Dermis blood vessel endothelial cell (primary cell): ENCODE measurements at places on chromosomes 6 and 20. TPM values are rescaled to one million over a fixed set of nuclear protein-coding genes. Genes with fewer than 3 reads are reported as not detected.

GRCh38 chr6:44224029-44224964 is 902 bp downstream of the SLC29A1 start:
- peak; percentile 56 for DNase-seq

GRCh38 chr6:158647501-158647900 is 2.4 kb upstream of the SYTL3 start:
- DNase-seq, result no peak

- no peak for DNase-seq
These were observed 95.5 kb downstream of the THBS2 start for GRCh38 chr6:169158174-169158573.

DNA sequence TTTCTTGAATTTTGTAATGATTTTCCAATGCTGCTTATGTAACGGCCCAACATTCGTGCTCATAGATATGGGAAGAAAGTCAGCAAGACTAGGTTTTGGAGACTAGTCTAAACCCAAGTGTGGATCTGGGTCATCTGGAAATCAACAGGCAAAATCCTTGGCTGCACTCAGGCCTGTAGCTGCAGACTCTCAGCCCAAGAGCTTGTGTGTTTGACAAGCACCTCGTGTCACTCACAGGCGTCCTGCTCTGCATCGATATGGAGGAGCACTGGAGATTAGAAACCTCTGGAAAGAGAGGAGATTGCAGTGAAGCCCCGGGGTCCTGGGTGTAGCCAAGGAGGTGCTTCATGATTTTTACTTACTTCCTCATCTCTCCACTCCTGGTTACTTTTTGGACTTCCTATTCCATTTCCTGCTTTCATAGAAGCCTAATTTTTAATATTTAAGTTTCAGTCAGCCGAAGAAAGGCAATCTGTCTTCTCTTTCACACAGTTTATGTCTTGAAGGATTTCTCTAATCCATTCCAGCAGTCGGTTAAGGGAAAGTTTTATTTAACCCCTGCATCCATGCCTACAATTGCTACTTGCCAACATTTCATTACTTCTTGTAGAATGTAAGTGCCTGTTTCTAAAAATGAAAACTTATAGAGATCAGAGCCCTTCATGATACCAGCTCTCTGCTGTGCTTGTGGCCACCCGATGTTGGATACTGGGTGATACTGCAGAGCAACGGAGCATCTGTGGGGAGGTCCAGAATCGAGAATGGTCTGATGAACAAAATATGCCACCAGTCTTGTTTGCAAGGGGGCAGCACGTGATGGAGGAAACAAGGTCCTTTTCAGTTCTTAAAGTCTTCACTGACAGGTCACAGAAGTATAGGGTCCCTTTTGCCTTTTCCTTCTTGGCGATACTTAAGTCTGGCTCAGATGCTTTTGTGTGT is 296.3 kb downstream of the QKI start:
- no peak for DNase-seq

SLPI gene
- 0.70 and 2.0 TPM in 2 replicates for total RNA-seq
